ENCODE measurements at places on chromosomes 7 and 10. TPM values are rescaled to one million over a fixed set of nuclear protein-coding genes. Genes with fewer than 3 reads are reported as not detected.

HSPA12A gene
- total RNA-seq = 10.0 TPM

AGR3 gene
- not detected for total RNA-seq

LRRN3 gene
- total RNA-seq = 2.4 TPM

BTBD16 gene
- total RNA-seq = not detected

CYP3A7 gene
- total RNA-seq = not detected

STOX1 gene
- 0.29 TPM for total RNA-seq

CH25H gene
- total RNA-seq = 13.0 TPM

GIMAP8 gene
- not detected for total RNA-seq

GSTO2 gene
- total RNA-seq = 2.2 TPM

POMZP3 gene
- 8.0 TPM for total RNA-seq

SKIDA1 gene
- total RNA-seq = 0.29 TPM

ZWINT gene
- 6.8 TPM for total RNA-seq

RADIL gene
- total RNA-seq = 0.29 TPM

ETV1 gene
- total RNA-seq = 15.9 TPM

PRKG1 gene
- 19.5 TPM for total RNA-seq

SCART1 gene
- 5.6 TPM for total RNA-seq

AGAP5 gene
- total RNA-seq = 4.0 TPM

TDRD1 gene
- 0.59 TPM for total RNA-seq

TAS2R41 gene
- total RNA-seq = not detected

PILRB gene
- 14.8 TPM for total RNA-seq

DPY19L1 gene
- 27.1 TPM for total RNA-seq

SIRT1 gene
- total RNA-seq = 19.9 TPM

HTRA1 gene
- total RNA-seq = 413 TPM

SFTPD gene
- total RNA-seq = 0.36 TPM
